ENCODE measurements at places on chromosomes 11 and 22. TPM values are rescaled to one million over a fixed set of nuclear protein-coding genes. Genes with fewer than 3 reads are reported as not detected.

- DNase-seq, result no peak
These were observed 113.8 kb upstream of the CD82 start for GRCh38 chr11:44451706-44452105.

OR52H1 gene
- not detected for polyA plus RNA-seq

GRIA4 gene
- 0.88 TPM for polyA plus RNA-seq

MPEG1 gene
- polyA plus RNA-seq, result 8.3 TPM

DNA sequence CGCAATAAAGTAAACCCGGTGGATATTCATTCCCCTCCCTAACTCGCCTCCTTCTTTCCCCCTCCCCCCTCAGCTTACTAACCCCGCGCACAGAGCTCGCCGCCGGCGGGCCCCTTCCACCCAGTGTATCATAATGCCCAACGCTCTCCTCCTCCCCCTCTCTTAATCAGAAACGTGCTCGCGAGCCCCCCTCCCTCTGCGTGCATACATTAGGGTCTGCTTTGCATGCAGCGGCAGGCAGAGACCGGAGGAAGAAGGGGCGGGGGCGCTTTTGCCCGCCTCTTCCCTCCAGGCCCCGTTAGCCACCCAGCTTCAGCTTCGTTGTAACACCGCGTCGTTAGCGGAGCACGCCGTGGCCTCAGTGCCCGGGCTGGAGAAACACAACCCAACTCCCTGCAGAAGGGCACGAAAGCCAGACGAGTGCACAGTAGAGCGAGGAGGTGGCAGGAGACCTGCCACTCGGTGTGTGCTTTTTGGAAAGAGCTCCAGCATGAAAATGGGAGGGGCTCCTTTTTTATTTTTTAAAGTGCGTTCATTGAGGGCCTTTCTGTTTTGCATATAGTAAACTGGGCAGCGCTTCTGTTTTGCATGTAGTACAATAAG lies 901 bp upstream of the KMT2A start:
- peak; percentile 65 for DNase-seq

GRCh38 chr22:33597274-33597985 lies 322.8 kb downstream of the LARGE1 start:
- no peak for DNase-seq

DNA sequence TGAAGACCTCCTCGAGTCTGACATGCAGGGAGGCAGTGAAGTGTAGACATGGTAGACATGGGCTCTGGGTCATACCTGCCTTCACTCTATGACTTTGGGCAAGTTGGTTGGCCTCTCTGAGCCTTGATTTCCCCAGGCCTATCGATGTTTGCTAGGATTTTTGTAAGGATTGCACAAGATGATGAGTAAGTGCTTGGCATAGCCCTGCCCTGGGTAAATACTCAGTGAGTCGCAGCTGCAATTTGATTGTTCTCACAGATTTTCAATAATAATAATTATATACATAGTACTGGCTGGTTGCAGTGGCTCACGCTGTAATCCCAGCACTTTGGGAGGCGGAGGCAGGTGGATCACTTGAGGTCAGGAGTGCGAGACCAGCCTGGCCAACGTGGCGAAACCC lies 18.1 kb downstream of the MCM5 start:
- DNase-seq, result no peak

IL18 gene
- 4.9 TPM for polyA plus RNA-seq

DNA sequence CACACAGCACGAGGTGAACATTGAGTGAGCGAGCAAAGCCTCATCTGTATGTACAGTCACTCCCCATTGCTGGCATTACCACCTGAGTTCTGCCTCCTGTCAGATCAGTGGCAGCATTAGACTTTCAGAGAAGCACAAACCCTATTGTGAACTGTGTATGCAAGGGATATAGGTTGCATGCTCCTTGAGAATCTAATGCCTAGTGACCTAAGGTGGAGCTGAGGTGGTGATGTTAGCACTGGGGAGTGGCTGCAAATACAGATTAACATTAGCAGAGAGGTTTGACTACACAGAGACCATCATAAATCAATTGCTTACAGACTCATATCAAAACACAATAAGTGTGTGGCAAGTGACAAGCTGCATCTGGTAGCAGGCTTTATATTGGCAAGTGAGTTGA lies 262.5 kb upstream of the ANO5 start:
- DNase-seq, result no peak

GRCh38 chr11:134978388-134979088 lies 566.5 kb upstream of the B3GAT1 start:
- no peak for DNase-seq

DNA sequence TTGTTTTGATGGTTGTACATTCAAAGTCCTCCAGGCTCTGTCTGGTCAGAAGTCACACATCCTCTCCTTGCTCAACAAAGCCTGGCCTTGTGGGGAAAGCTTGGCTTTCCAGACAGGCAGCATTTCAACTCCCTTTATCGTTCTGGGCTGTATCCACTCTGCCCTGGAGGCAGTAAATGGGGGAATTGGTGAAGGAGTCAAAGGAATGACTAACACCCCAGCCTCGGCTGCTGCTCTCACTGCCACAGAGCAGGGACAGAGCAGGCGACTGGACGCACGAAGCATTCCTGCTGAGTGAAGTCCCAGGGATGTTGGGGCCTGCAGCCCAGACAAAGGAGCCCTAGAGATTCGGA lies 52.8 kb downstream of the WNT11 start:
- no peak for DNase-seq

DNA sequence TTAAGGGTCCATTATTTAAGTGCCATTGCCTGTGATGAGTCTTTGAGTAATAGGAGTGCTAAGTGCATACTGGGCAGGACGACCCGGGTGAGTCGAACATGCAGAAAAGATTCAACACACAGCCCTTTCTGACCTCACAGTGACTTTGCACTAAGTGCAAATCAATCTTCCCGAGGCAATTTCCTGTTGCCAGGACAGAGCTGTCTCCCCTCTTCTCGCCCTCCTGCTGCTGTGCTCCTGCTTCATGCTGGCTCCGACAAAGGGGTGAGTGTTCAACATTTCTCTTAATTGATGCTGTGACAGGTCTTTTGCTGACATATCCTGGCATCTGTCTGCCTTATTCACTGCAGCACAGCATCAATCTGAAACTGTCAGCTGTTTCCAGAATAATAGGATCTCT lies 42.0 kb downstream of the MCHR1 start:
- DNase-seq, result peak; percentile 48
